ENCODE measurements at places on chromosomes 11 and 22.

DNA sequence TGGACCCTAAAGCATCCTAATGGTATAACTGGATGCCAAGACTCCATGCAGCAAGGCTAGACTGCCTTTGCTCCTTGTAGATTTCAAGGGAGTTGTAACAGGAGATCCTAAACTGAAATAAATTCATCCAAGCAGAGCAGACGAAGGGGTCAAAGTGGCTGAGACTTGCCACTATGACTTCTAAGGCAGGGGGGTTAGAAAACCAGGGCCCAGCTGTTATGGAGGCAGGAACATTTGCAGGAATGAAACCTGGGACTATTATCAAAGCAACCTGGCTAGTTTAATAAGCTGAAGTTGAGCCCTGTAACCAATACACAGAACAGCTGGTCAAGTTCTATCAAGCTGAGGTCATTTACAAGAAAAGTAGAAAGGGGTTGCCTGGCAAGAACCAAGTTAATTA lies 122.2 kb upstream of the TRPC6 start:
- DNase-seq: no peak

DNA sequence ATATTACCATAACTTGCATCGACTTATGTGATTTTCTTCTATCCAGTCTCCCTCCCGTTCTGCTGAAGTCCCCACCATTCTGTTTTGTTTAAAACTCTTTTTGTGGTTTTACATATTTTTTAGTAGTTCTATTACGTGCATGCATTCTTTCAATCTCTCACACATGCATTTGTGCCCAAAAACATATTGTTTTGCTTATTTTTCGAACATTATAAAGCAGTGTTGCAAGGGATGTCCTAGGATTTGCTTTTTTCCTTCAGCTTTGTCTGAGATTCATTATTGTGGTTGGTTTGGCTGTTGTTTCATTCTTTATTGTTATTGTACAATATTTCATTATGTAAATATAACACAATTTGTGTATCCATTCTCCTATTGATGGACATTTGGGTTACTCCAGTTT lies 235.7 kb downstream of the DYNC2H1 start:
- DNase-seq: no peak

DNA sequence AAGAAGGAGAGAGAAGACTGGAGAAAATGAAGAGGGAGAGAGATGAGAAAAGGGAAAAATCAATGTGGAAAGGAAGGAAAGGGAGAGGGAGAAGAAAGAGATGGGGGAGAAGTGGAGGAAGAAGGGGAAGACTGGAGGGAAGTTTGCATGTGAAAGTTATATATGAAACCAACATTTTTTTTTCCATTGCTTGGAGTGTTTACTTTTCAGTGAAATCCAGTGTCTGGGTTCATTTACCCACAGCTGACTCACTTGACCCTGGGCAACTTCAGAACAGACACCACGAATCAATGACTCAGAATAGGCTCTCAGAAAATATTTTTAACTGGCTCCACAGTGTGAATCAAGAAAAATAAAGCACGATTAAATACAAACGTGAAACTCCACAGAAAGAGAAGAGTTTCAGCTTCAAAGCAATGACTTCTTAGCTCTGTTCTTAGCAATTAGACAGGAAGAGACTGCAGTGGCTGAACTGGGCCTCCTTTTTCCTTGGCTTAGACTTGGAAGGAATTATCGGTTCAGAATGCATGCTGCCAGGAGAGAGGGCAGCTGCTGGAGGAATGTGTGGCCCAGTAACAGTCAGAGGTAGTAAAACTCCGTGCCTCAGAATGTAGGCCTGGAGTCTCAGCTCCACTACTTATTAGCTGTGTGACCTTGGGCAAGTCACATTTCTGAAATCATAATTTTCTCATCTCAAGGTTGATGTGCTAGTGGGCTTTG lies 237.5 kb downstream of the MIAT start:
- DNase-seq: no peak

- DNase-seq: no peak
Measured at GRCh38 chr22:36922105-36922608, 8.7 kb downstream of the CSF2RB start.

DNA sequence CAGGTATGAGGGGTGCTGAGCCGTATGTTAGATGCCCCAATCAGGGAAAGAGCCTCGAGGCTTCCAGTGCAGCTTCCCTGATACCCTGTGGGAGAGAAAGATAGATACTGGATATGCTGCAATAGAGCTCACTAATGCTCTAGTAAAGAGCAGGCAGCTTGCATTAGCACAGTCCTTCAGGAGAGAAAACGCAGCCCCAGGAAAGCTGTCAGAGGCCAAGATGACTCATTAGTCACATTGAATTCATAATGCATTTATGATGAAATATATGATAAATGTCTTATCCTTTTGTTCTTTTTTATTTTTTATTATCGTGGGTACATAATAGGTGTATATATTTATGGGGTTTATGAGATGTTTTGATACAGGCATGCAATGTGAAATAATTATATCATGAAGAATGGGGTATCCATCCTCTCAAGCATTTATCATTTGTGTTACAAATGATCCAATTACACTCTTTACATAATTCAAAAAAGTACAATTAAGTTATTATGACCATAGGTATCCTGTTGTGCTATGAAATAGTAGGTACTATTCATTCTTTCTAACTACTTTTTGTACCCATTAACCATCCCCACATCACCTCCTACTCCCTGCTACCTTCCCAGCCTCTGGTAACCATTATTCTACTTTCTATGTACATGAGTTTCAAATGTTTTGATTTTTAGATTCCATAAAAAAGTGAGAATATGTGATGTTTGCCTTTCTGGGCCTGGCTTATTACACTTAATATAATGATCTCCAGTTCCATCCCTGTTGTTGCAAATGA lies 94.5 kb upstream of the TOP3B start:
- DNase-seq: no peak

GRCh38 chr11:34680206-34680605 lies 59.3 kb downstream of the EHF start:
- no peak for DNase-seq

DNA sequence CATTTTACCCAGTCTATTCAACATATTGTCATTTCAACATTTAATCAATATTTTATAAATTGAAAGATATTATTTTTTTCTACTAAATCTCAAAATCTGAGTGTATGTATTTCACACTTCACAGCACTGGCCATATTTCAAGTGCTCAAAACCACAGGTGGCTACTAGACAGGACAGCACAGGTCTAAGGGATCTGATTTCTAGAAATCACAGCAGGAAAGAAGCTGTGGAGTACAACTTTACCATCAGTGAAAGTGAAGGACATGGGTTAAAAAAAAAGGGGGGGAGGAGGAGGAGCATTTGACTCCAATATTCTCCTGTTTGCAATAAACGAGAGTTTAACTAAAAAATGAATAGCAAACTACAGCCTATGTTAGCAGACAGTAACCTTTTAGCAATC lies 4.5 kb downstream of the PRDM10 start:
- no peak for DNase-seq

- DNase-seq: no peak
Measured at GRCh38 chr11:57703341-57703740, 8.7 kb downstream of the MED19 start.

DNA sequence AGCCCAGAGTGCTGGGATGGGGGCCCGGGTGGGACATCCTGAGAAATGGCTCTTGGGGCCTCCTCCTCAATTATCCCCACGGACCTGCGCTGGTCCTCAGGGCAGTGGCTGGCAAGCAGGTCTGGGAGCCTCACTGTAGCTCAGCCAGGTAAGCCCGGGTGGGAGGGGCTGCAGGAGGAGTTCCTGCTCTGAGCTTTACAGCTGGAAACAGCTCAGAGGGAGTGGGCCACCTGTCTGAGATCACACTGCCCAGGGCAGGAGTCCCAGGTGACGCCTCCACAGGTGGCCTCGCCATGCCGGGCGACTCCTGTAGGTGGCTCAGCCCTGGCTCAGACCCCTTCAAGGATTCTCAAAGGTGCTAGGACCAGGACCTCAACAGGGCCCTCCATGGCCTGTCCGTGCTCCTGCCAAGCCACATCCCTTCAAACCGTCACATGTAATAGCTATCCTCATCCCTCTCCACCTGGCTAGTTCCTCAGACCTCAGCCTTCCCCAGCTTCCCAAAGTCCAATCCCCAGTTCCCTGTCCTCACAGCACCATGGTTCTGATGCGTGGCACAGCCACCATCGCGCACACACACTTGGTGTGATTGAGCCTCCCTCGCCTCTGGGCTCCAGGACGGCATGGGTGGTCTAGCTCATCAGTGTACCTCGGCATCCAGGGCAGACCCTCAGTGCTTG lies 3.6 kb upstream of the TSSK2 start:
- DNase-seq: no peak

DNA sequence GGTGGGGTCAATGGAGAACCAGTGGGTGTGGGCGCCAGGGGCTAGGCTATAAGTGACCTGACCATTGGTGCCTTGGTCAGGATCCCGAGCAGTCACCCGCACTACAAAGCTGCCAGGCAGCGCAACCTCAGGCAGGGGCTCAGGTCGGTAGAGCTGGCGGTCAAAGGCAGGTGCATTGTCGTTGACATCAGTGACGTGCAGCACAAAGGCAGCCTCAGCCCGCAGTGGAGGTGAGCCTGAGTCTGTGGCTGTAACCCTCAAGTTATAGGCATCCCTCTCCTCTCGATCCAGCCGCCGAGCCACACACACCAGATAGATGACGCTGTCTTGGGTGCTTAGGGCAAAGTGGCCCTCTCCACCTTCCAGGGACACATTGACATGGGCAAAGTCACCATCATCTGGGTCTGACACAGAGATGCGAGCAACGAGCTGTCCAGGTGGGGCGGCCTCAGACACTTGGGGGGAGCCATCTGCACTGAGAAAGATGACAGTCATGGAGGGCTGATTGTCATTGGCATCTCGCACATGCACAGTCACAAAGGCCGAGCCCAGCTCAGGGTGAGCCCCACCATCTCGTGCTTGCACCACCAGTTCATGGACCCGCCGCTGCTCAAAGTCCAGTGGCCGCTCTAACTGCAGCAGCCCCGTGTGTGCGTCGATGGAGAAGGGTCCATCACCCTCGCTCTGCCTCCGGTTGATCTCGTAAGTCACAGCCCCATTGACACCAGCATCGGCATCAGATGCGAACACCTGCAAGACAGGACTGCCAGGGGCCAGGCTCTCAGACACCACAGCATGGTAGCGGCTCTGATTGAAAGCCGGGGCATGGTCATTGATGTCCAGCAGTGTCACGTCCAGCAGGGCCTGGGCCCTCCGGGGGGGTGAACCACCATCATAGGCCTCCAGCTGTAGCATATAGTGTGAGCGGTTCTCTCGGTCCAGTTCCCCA lies 15.3 kb downstream of the DCHS1 start:
- DNase-seq: no peak

DNA sequence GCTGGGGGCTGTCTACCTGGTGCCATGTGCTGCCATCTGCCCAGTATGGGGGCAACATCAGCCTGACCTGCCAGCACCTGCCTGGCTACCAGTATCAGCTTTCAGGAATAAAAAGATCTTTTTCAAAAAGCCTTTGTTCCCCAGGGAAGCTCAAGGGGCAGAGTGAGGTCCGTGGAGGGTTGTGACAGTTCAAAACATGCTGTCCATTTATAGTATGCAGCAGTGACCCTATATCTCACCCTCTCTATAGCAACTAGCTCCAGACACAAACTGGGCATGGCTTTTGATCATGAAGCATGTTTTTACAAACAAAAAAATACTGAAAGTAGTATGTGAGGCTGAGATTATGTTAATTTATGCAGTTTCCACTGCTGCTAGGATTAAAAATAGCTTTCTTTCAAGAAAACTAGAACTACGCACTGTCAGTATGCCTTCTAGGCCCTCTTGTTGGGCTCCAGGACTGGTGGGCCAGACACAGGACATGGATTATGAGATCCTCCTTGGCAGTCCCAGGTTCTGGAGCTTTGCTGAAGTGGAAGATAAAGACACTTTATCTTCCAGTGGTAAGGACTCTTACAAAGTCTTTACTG lies 23.4 kb downstream of the NAV2 start:
- DNase-seq: no peak

- no peak for DNase-seq
Measured at GRCh38 chr11:2539371-2540222, 94.8 kb downstream of the KCNQ1 start.

DNA sequence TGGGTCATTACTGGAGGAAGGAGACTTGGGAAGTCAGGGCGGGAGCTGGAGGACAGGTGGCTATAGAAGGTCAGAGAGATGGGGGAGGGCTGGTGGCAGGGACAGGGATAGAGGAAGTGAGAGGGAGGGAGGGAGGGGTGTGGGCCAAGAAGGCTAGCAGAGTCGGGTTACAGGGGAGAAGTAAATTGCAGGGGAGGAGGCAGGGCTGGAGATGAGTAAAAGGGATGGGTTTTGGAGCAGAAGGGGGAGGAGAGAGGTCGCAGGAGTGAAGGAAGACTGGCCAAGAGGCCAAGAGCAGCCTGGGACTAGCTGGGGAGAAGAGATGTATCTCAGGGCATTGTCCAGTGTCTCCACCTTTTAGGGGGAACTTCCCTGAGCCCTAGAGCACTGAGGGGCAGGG lies 33.0 kb downstream of the LRRC10B start:
- DNase-seq: no peak

GRCh38 chr11:45473341-45473895 lies 187.3 kb upstream of the SYT13 start:
- DNase-seq: no peak

DNA sequence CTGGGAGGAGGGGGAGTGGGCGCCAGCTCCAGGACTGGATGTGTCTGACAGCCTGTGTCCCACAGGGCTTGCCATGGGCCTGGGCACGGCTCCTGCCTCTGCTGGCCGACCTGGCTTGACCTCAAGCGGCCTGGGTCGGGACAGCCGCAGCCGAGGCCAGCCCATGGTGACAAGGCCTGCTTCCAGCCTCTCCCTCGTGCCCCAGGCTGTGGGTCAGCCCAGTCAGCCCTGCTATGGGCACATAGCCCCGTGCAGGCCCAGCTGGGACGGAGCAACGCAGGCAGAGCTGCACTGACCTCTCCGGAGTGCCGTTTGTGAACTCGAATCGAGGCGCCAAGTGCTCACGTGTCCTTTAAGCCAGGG lies 17.9 kb downstream of the OSBPL5 start:
- no peak for DNase-seq

- DNase-seq: no peak
Measured at GRCh38 chr11:134529212-134530096, 117.4 kb upstream of the B3GAT1 start.

DNA sequence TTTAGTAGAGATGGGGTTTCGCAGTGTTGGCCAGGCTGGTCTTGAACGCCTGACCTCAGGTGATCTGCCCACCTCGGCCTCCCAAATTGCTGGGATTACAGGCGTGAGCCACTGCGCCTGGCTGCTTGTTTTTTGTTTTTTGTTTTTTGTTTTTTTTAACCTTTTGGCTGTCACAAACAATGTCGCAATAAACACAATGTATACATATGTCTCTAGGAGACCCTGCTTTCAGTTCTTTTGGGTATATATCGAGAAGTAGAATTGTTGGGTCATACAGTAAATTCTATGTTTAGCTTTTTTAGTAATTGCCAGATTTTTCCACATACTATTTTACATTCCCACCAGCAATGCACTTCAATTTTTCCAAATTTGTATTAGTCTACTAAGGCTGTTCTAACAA lies 28.0 kb downstream of the RBX1 start:
- DNase-seq: no peak

- no peak for DNase-seq
Measured at GRCh38 chr11:89175796-89176195, 1.9 kb upstream of the TYR start.

All from CD4-positive, alpha-beta T cell treated with Interleukin-21 for 1 hour (primary cell).